GM04503 (cell line): ENCODE measurements at places on chromosomes 12 and 14.

DNA sequence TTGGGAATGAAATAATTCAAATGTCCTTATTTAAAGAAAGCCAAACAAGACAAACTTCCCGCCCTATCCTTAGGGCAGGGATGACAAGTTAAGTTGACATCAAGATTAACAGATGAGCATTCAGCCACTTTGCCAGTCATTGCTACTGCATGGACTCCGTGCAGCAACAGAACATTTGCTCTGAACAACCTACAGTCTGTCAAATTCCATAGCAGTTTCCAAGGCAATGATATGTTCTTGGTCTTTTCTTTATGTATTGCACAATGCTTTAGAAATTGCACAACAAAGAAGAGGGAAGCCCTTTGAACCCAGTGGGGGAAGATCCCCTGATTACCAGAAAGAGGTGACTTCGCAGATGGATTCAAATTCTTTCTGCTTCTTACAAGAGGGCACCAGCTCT, 269.8 kb downstream of the BCAT1 start:
- no peak for DNase-seq

DNA sequence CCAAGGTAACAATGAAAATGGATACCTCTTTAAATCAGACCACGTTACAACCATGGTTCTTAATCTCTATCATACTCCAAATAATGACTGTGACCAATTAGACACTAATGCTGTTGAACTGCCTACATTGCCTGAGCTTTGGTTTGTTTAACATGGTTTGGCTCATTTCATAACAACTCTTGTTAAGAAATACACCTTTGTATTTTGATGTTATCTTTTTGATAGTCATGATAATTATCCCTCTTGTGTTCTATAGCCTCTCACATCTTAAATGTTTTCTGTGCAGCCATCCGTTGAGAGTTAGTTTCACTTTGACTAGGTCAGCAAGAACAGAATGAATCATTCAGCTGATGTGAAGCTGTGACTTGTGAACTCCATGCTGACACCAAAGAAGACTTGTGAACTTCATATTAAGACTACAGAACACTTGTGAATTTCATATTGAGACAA, 75.5 kb upstream of the RERGL start:
- DNase-seq: no peak

GRCh38 chr12:2895511-2895910, 4.8 kb downstream of the TULP3 start:
- DNase-seq: no peak

- DNase-seq: no peak
These were observed 69.3 kb upstream of the HMGA2 start for GRCh38 chr12:65754744-65755595.

- DNase-seq: no peak
These were observed 51.6 kb upstream of the PIWIL1 start for GRCh38 chr12:130286041-130286440.

DNA sequence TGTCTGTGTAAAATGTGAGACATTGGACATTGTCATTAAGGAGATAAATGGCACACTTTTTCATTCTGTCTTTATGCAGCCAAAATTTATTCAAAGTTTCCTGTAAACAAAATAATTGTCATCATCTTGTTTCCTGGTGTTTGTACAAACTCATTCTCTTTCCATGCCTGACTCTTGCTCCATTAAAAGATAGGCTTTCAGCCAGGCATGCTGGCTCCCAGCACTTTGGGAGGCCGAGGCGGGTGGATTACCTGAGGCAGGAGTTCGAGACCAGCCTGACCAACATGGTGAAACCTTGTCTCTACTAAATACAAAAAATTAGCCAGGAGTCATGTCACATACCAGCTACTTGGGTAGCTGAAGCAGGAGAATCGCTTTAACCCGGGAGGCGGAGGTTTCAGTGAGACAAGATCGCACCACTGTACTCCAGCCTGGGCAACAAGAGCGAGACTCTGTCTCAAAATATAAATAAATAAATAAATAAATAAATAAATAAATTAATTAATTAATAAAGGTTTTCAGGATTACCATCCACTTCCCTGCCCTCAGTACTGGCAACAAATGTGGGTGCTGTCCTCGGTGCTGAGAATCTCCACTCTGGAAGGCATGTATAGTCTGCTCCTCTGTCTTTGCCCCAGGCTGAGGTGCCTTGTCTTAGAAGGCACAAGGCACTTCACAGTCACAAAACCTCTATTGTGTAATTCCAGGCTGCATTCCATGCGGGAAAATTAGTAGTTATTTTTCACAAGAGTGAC, 83.2 kb downstream of the PAH start:
- no peak for DNase-seq

- no peak for DNase-seq
These were observed 747.2 kb upstream of the TMEM132C start for GRCh38 chr12:127519779-127520178.

GRCh38 chr14:23085458-23085857, 9.5 kb downstream of the ACIN1 start:
- DNase-seq: no peak

- DNase-seq: no peak
These were observed 358.4 kb downstream of the DPF3 start for GRCh38 chr14:72535485-72535884.

- no peak for DNase-seq
These were observed 8.0 kb downstream of the PTPN21 start for GRCh38 chr14:88546621-88547385.

- no peak for DNase-seq
These were observed 16.0 kb downstream of the CERS5 start for GRCh38 chr12:50151047-50151687.

DNA sequence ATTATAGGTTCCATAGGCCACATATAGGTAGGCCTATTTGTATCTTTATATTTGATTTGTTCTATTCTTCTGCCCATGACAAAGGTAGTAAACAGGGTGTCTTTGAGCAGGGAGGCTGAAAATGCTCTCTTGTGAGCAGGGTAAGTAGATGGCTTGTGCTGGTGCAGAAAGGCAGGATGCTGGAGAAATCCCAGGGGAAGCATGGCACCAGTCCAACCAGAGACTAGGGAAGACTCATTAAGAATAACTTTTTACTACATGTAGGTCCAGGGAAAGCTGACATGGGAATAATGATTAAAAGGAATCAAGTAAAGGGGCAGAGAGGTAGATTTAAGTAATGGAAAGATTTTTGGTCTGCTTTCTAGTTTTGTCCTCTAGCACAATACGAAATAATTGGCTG, 245.0 kb downstream of the RGS6 start:
- no peak for DNase-seq

- peak; percentile 34 for DNase-seq
These were observed 14.3 kb downstream of the FAM181A start for GRCh38 chr14:93941293-93941910.

DNA sequence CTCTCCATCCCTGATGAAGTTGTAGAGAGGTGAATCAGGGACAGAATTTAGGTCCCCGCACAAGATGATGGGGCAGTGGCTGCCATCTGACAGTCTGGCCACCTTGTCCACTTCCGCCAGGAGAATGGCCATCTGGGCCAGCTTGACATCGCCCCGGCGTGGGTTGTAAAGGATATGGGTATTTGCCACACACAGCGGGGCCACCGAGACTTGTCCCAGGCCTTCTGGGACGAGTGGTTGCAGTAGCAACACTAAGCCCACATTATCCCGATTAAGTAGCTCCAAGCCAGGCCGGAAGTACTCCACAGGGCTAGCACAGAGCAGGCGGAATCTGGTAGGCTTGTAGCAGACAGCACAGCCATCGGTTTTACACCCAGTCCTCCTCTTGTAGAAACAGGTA, 6.2 kb downstream of the ANGEL1 start:
- no peak for DNase-seq

- no peak for DNase-seq
These were observed 39.1 kb downstream of the CCDC175 start for GRCh38 chr14:59537476-59537875.

DNA sequence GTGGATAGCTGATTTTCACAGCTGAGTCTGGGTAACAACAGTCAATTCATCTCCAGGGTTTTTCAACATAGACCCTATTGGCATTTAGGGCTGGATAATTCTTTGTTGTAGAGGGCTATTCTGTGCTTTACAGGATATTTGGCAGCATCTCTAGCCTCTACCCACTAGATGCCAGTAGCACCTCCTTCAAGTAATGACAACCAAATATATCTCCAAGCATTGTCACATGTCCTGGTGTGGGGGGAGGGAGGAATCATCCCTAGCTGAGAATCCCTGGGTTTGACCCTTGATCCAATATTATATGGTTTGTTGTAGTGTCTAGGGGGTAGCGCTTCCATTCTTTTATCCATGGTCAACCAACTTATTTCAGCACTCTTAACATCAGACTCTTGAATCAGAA, 157.2 kb downstream of the ANO4 start:
- no peak for DNase-seq

GRCh38 chr12:106170285-106170684, 31.5 kb upstream of the NUAK1 start:
- peak; percentile 51 for DNase-seq

DNA sequence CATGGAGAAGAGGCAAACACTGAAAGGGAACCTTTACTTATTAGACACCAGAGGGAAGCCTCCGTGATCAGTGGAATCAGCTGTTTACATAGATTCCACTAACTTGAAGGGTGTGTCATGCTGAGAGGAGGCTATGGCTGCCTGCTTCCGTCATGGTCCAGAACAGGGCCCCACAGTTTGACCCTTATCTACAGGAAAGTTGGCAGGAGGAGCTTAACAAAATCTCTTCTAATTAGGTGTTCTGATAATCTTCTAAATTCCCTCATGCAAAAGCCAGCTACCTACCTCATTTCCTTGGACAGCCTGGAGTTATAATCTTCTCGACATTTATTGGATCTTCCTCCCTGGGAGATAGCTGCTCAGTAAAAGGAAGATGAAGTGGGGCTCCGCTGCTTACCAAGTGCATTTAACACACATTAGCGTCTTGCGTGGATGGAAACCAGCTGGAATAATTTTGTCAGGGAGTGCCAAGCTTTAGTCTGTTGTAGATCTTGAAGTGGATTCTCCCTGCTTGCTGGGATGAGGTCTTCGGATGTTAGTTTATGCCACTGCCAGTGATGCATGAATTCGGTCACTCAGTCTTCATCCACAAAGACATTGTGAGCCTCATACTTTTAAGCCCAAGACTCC, 171.0 kb downstream of the PAH start:
- no peak for DNase-seq

DNA sequence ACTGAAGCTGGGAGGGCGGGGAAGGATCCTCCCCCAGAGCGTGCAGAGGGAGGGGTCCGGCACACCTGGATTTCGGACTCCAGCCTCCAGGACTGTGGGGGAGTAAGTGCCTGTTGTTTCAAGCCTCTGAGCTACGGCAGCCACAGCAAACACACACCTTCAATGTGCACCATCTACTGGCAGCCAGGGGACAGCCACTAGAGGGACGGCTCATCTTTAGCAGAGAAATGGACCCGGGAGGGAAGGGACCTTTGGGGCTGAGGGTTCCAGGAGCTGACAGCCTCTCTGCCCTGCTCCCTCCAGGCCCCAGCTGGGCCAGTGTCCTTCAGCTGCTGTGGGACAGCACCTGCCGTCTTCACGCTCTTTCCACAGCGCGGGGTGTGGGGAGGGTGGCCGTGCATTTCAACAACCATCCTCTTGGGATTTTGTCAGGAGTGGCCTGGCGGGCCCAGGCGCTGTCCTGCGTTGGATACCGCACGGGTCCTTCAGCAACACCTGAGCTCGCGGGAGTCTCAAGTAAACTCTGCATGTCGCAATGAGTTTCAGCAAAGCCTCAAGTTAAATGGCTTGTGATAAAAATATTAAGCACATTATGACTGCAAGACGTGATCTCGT, 209.2 kb upstream of the C14orf180 start:
- DNase-seq: no peak

DNA sequence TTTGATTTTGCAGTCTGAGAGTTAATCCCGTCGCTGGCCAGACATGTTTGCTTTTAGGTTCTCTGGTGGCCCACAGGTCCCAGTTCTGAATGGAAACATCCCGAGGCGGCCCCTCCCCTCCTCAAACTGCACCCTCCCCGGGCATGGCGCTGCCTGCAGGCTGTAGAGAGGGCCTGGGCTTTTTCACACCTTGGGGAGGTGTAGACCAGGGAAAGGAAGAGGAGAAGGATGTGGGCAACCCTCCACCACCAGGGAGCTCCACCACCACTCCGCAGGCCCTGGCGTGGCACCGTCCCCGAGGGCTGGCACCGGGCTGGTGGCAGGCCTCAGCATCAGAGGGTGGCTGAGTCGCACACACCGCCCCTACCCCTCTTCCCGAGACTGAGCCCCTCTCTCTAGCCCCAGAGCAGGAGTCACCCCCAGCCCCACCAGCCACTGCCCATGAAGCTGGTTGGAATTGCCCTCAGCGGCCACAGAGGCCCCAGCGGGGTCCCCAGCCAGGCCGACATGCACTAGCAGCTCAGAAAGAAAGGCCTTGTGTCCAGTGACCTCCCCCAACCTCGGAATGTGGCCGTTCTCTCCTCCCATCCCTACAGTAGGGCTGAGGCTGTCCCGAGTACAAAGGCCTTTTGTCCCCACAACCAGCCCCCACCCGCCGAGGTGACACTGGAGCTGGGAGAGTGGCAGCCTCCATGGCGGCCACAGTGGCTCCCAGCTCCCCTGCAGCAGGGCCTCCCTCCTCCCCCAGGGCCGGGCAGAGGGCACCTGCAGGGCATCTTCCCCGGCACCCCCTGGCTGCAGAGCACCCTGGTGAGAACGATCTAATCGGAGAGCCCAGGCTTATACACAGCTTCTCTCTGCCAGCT, 23.5 kb upstream of the INF2 start:
- DNase-seq: no peak

GRCh38 chr14:23245282-23245681, 7.5 kb downstream of the RNF212B start:
- no peak for DNase-seq

DNA sequence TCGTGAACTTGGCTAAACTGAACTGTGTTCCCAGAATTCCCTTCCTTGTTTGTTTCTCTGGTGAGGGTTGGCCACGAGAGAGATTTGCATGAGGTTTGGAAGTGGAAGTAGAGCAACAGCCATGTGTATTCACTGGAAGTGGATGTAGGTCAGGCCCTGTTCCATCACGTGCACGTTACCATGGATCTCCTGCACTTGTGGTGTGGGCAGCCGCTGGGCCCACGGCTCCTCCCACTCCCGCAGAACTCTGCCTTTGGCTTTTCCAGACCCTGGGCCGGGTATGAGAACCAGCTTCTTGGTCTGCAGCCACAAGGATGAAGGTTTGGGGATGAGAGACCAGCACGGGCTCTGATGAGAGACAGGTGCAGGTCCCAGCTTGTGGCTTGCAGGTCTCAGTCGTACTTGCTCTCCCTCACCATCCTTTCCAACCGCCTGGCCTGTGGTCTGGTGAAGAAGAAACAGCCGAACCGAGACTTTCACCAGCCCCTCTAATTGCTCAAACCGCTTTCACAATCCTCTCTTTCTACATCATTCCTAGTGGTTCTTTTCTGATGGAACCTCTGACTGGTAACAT, 94.9 kb downstream of the DUSP16 start:
- DNase-seq: no peak

DNA sequence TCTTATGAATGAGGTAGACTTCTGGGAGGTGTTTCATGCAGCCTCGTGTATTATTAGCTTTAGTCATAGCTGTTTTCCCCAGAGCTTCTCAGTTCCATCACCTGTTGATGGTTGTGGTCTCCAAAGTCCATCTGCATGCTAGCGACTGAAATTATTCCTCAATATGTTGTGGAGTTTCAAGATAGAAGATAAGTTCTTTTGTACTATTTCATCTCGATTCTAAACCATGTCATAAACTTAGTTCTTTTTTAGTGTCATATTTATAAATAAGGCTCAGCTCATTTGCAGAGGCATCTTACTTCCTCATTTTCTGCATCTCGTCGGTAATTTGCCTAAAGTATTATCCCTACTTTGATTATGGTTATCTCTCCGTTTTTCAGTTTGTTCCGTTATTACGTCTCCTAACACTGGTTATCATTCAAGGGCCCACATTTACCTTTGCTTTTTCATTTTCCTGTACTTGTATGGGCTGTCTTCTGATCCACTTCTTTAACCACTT, 119.1 kb downstream of the ITPR2 start:
- no peak for DNase-seq
